ENCODE measurements at places on chromosomes 1 and 21.

DNA sequence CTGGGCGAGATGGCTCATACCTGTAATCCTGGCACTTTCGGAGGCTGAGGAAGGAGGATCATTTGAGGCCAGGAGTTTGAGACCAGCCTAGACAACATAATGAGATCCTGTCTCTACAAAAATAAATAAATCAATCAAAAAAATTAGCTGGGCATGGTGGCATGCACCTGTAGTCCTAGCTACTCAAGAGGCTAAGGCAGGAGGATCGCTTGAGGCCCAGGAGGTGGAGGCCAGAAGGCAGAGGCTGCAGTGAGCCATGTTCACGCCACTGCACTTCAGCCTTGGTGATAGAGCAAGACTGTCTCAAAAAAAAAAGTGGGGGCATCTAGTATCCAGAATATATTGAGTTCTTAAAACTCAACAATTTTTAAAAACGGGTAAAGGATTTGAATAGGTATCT, 6.0 kb downstream of the TUT4 start:
- DNase-seq = no peak

DNA sequence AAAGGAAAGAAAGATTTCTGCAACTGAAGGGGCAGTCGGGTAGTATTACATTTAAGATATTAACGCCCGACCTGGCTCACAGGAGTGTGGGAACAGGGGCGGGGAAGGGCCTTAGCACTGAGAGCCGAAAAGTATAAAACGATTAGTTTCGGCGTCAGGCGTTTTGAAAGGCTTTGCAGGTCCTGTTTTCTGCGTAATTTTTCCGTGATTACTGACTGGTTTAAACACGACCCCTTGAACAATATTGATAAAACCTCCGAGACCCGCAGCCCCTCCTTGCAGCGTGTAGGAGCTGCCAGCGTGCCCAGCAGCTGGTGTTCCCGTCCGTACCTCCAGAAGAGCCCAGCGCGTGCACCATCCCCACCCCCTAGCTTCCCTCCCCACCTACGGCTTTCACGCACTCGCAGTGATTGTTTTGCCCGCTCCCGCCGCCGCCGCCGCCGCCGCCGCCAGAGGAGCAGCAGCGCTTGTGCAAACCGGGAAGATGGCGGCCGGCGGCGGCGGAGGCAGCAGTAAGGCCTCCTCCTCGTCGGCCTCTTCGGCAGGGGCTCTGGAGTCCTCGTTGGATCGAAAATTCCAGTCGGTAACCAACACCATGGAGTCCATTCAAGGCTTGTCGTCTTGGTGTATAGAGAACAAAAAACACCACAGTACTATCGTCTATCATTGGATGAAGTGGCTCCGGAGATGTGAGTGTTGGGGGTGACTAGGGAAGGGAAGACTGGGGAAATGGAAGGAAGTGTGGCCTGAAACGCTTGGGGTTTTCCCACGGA, 470 bp downstream of the RPRD2 start:
- peak; percentile 67 for DNase-seq

DNA sequence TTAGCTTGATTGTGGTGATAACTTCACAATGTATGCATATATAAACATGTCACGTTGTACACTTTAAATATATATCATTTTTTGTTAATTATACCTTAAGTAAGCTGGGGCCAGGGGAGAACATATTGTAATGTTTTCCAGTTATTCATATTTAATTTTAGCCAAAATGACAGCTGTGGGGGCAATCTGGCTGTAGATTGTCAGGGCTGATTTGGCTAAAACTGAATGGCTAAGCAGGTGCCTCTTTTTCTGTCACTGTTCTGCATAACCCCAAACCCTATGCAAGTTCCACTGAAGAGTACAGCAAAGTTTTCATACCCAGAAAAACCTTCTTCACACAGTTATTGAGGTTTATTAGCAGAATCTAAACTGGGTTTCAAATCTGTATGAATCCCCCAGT, 318.2 kb downstream of the PTPRC start:
- no peak for DNase-seq

- DNase-seq = no peak
Measured at GRCh38 chr1:171161431-171161830, 23.7 kb upstream of the FMO2 start.
